ENCODE measurements at places on chromosomes 16 and 17.

DNA sequence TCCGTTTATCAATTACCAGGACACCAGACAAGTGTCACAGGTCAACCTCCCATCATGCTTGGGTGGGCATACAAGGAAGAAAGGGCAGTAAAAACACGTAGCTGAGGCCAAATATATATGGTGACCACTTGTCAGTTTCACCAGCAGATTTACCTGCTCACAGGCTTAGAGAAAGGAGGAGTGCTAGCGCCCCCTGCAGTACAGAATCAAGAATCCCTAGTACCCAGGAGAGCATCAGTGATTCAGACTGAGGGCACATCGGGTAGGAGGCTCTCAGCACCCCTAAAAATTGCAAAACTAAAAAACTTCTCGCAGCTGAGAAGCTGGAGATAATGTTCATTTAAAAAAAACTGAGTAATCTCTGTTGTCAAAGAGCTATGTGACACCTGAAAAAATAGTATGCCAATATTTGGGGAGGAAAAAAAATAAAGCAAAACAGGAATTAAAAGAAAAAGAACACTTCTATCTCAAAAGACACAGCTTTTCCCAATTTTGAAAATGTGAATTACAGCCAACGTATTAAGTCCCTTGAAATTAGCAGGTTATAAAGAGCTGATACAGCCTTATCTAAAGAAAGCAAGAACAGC, 21.2 kb upstream of the MON1B start:
- no peak for DNase-seq

DNA sequence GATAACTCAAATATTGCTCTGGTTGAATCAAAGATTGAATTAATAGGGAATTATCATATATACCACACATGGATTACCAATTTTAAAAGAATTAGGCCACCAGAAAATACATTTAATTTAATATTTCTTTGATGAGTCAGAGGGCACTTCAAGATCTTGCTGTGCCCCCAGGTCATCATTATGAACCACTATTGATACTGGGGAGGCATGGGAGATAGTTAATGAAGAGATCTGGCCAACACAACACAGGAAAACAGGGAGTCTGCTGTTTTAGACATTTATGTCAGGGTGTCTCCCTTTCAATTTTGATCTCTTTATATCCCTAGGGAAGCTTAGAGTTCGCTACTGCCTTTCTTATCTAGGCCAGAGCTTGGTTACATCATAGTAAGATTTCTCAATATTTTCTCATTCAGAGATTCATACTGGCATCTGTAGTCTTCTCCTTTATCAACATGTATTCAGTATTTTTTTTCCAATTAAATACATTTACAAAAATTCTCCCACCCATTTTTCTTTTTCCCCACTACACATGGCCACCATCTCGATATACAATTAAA, 158.3 kb upstream of the ZFHX3 start:
- DNase-seq, result no peak

GRCh38 chr17:57902117-57902799, 52.4 kb upstream of the MRPS23 start:
- DNase-seq, result no peak

DNA sequence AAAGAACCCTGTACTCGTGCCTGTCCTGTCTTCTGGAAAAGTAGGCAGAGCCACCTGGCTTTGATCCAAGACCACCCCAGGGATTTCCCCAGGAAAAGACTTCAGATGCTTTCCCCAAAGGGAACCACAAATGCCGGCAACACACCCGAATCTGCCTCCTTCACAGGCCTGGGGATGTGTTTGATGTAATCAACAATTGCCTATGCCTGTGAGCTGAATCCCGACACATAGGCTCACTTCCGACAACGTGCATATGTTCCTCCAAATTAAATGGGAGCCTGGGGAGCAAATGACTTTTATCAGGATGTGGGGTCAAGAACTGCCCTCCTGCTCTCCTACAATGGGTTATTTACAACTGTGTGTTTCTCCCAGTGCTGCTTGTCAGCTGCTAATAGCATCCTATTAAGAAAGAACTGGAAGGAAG, 535.2 kb upstream of the CDH11 start:
- DNase-seq, result no peak

- no peak for DNase-seq
These were observed 23.5 kb downstream of the EFTUD2 start for GRCh38 chr17:44875761-44876160.

- DNase-seq, result no peak
These were observed 17.3 kb upstream of the XYLT2 start for GRCh38 chr17:50328363-50329325.

- DNase-seq, result no peak
These were observed 971 bp downstream of the MINK1 start for GRCh38 chr17:4833941-4834680.

DNA sequence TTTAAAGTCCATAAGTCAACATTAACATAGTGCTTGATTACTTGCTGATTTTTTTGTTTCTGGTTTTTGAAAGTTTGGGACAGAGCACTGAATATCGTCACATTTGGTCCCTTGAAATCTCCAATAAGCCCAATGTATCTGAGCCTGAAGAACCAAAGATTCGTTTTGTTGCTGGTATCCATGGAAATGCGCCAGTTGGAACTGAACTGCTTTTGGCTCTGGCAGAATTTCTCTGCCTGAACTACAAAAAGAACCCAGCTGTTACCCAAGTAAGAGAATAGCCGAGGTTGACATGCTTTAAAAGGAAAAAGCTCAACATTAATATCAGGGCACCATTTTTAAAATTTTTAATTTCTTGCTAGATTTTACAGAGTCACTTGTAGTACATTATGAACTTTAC, 27.7 kb upstream of the GOSR1 start:
- DNase-seq, result no peak

GRCh38 chr16:85569615-85570212, 43.4 kb upstream of the GSE1 start:
- no peak for DNase-seq

DNA sequence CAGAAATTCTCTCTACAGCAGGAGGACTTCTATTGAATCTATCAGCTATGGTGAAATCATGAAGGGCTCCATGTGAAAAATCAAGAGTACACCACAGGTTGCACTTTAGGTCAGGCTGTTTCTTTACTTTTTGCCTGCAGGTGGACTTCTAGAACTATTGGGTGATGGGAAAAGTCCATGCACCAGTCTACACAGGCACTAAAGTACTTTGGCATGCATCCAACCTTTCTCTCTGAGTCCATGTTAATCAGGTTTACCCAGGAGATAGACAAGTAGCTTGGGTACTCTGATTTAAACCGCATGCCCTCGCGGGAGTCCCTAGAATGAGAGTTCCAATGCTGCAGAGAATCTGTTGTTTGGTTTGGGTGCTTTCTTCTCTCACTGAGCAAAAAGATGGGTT, 9.1 kb upstream of the ANKFN1 start:
- DNase-seq, result no peak

DNA sequence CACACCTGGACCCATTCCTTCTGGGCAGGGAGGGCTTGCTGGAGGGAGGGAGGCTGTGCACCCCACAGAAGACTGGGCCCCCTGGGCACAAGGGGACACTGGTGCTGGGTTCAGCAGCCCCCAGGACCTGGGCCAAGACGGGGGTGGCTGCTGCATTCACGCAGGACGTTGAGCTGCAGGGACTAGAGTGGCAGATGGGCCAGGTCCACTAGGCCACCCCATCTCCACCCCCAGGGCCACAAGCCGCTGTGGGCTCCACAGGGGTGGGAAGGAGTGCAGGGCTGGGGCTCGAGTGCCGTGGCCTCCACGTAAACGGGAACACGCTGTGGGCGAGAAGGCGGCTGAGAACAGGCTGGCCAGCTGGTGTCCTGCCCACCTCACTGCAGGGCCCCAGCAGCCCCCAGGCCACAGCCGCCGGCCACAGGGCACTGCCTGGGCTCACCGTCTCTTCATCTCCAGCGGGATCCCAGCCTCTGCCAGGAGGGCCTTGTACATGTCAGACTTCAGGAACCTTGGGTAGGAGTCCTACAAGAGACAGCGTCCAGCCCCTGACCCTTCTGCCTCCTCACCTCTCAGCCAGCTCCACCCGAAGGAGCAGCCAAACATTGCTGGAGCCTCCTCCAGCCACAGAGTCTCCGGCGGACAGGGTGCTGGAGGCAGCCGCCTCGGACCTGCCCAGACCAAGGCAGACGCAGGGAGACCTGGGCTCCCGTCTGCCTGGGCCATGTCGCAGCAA, 6.5 kb downstream of the RGS11 start:
- no peak for DNase-seq

DNA sequence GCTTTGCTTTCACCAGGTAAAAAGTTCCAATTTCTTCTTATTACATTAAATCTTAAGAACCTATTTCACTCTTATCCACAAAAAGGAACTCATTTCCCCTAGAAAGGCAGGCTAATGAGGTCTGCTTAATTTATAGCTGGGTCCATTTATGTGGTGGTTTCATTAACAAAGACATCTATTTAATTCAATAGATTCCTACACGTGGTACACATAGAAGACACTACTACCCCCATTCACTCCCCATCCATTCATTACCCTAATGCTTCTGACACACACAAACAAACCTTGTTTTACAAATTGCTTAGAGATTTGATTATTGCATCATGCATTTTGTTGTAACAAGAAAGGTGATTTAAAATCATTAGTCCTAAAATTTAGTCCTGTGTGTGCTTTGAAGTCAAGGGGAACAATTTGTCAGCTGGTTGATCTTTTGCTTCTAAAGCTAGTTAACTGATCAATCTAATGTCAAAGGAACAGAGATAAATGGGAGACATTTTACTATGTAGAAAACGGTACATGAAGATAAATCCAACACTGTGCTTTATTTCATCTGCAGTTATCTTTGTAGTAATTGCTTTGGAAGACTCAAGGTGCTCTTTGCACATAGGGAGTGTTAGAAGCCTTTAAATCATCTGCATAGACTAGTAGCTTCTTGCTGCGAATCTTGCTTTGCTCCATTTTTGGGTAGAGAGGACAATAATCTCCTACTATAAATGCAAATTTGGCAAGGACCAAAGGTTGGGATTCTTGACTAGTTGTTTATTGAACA, 379.2 kb downstream of the CDH11 start:
- DNase-seq, result no peak

DNA sequence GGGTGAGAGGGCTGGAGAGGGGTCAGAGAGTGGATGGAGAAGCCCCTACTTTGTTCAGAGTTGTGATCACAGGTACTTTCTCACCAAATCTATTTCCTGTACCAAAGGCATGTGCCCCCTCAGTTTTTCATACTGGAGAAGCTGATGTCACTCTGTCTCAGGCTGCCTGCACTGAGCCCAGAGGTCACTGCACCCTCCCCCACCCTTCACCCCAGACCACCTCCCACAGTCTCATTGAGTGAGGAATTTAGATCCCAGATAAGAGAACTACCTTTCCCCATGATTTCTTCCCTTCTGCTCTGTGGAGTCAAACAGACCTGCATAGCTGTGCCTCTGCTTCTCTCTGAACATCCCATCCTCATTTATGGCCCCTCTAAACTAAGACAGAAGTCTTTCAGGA, 140.0 kb upstream of the IRX6 start:
- DNase-seq, result no peak

- DNase-seq, result no peak
These were observed 19.8 kb upstream of the NF1 start for GRCh38 chr17:31074772-31075555.

DNA sequence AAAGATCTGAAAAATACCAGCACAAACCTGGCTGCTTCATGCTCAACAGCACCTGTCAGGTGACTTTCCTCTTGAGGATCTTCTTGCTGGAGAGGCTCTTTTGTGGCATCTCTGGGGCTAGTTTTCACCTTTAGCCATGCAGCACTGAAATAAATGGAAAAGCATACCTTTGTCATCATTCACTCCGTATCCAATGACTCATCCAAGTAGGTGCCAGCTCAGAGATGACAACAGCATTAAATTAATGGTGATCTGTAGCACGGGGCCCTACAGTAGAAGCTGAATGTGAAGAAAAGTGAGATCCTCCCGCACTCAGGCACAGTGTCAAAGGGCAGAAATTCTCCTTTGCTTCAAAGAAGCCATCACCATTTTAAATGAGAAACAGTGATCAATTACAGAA, 32.2 kb downstream of the KIAA0753 start:
- no peak for DNase-seq

DNA sequence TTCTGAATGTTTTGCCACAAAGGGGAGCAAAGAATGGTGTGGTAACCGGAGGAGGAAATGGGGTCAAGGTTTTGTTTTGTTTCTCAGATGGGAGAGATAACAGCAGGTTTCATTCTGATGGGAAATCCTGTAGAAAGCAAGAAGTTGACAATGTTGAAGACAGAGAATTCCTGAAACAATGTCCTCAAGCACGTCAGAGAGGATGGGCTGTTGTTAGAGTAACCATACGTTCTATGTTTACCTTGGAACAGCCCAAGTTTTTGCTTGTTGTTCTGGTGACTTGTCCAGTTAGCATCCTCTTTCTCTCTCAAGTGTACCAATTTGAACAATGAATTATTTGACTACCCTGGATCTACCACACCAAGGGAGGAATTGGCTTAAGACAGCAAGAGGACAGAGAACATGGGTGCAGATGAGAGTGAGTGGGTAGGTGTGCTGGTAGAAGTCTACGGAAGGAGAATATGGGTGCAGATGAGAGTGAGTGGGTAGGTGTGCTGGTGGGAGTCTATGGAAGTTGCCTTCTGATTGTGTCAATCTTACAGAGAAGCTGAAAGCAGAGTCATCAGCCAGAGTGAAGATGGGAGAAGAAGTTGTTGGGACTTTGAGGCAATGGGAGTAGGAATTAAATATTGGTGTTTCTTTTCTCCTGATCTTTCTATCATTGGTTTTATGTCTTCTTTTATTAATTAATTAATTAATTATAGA, 14.8 kb upstream of the NSRP1 start:
- no peak for DNase-seq

DNA sequence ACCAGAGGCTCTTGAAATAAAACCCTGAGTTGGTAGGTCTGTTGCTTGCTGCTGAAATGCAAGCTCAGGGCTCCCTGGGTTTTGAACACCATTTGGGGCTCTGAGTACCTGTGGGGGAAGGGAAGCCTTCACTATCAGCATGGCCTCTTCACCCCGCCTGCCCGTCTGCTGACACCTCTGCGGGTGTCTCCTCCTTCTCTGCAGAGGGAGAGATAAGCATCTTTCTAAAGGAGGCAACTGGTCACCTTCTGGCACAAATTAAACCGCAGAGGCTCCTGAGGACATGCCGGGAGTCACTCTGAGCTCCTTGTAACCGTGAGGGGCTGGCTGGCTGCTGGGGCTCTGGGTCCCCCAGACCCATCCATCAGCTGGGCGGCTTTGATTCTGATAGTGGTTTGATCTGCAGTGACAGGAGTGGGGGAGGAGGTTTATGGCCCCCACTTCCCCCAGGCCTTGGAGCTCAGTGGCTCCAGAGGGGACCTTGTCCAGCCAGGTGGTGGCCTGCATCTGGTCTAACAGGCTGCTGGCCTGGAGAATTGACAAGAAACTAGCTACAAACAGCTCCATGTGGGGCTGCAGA, 123.5 kb downstream of the IRF8 start:
- peak; percentile 42 for DNase-seq

DNA sequence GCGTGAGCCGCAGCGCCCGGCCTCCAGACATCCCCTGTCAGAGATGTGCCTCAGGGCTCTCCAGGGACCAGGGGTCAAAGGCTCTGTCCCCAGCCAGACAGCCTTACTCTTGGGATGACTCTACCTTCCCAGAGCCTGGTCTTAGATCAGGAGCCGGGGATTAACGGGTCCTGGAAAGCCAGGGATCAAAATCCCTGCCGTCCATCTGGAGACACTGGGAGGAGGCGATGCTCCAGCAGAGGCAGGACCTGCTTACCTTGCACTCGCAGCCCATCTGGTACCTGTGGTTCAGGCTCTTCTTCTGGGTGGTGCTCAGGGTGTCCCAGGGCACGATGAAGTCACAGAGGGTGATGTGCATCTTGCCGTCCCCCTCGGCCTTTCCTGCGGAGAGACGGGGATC, 16.7 kb upstream of the USP36 start:
- DNase-seq, result no peak

GRCh38 chr17:65041518-65041917, 15.0 kb downstream of the GNA13 start:
- DNase-seq, result no peak

GRCh38 chr17:72307836-72308235, 187.0 kb downstream of the SOX9 start:
- DNase-seq, result no peak

Data from chondrocyte (in vitro differentiated cells).